Aorta (tissue), 5 donors: ENCODE measurements at places on chromosomes 1 and 21. TPM values are rescaled to one million over a fixed set of nuclear protein-coding genes. Genes with fewer than 3 reads are reported as not detected.
A peak's percentile ranks its signal among the peaks of the same experiment; 100 is the strongest.

- peak overlapping the region; percentile 82 for H3K27ac ChIP-seq
- no peak overlapping the region for H3K4me3 ChIP-seq
- peaks cover 1% of the 10 kb centered on the region for H3K4me1 ChIP-seq
- no peaks in the 10 kb centered on the region for H3K36me3 ChIP-seq
- no peaks in the 10 kb centered on the region for H3K27me3 ChIP-seq
- peak; percentile 59 for DNase-seq
Measured at GRCh38 chr1:60978421-60979357, 103.7 kb upstream of the NFIA start.

DNA sequence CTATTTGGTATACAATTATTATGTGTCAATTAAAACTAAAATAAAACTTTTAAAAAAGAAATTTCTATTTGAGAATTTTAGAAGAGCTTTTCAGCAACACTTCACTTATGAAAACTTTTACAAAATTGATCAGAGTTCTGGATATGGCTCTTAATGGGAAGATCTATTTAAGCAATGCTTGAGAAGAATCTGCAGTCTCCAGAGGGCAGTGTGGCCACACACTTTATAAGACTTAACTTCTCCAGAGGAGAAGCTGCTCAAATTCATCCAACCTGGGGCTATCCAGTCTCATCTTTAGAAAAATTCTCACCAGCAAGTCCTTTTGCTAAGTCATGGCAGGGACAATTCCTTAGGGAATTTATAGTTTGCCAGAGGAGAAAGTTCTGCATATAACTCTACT lies 25.2 kb upstream of the AGO1 start:
- H3K27ac ChIP-seq: no peak overlapping the region
- no peak for DNase-seq
- no peak overlapping the region for H3K4me3 ChIP-seq
- H3K4me1 ChIP-seq: no peaks in the 10 kb centered on the region

GRCh38 chr1:229224308-229224707 lies 46.6 kb upstream of the RAB4A start:
- DNase-seq: no peak
- H3K4me3 ChIP-seq: no peak overlapping the region

DNA sequence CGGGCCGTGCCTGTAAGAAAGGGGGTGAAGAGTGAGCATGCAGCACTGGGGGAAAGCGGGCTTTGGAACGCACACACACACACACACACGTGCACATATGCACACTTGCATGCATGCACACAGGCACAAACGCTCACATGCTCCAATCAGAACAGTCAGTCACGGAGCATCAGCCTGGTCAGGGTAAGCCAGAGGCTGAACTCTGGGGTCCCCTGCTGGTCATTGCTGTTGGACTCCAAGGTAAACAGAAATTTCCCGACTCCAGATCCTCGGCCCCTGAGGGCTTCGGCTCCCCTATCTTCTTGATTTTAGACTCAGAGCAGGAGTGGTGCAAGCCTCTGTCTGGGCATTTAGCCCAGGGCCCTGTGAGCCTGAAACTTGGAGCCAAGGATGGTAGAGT lies 54.2 kb downstream of the SYT2 start:
- no peaks in the 10 kb centered on the region for H3K27me3 ChIP-seq
- H3K36me3 ChIP-seq: no peaks in the 10 kb centered on the region
- no peaks in the 10 kb centered on the region for H3K4me1 ChIP-seq
- no peak overlapping the region for H3K4me3 ChIP-seq
- no peak overlapping the region for H3K27ac ChIP-seq
- DNase-seq: no peak

GRCh38 chr1:44819608-44820327 lies 11.4 kb downstream of the BTBD19 start:
- H3K27ac ChIP-seq: peak overlapping the region; percentile 96
- peak overlapping the region; percentile 15 for H3K4me3 ChIP-seq
- H3K27me3 ChIP-seq: no peaks in the 10 kb centered on the region
- no peaks in the 10 kb centered on the region for H3K36me3 ChIP-seq
- H3K4me1 ChIP-seq: no peaks in the 10 kb centered on the region

GRCh38 chr1:9792156-9793042 lies 31.4 kb downstream of the CLSTN1 start:
- H3K27ac ChIP-seq: no peak overlapping the region
- H3K27me3 ChIP-seq: no peaks in the 10 kb centered on the region
- DNase-seq: no peak
- H3K4me3 ChIP-seq: no peak overlapping the region
- peaks cover 2% of the 10 kb centered on the region for H3K4me1 ChIP-seq
- no peaks in the 10 kb centered on the region for H3K36me3 ChIP-seq

DNA sequence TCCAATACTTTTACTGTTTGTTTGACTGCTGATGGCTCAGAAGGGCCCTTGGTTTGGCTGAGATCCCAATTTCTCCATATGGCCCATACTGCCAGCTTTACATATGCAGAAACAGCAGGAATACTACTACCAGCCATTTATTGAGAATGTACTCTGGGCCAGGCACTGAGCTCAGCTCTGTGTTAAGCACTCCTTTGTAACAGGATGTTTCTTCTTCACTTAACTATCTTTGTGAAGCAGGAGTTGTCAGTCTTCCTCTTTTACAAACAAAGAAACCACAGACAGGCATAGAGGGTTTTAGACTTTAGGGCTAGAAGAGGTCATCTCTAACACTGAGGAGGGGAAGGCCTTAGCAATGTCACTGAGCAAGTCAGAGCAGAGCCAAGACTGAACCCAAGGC lies 8.3 kb downstream of the HMGCL start:
- H3K4me1 ChIP-seq: no peaks in the 10 kb centered on the region
- H3K27ac ChIP-seq: no peak overlapping the region
- no peaks in the 10 kb centered on the region for H3K27me3 ChIP-seq
- H3K4me3 ChIP-seq: no peak overlapping the region
- peaks cover 9% of the 10 kb centered on the region for H3K36me3 ChIP-seq

GRCh38 chr1:4736254-4736653 lies 81.8 kb downstream of the AJAP1 start:
- no peak overlapping the region for H3K4me3 ChIP-seq
- no peak overlapping the region for H3K27ac ChIP-seq
- H3K4me1 ChIP-seq: no peaks in the 10 kb centered on the region

GRCh38 chr1:55012661-55013060 lies 13.9 kb downstream of the BSND start:
- H3K27ac ChIP-seq: no peak overlapping the region
- no peaks in the 10 kb centered on the region for H3K4me1 ChIP-seq
- DNase-seq: peak; percentile 26

- no peaks in the 10 kb centered on the region for H3K36me3 ChIP-seq
- H3K4me3 ChIP-seq: no peak overlapping the region
- no peaks in the 10 kb centered on the region for H3K4me1 ChIP-seq
Measured at GRCh38 chr1:209580577-209580976, 2.9 kb upstream of the CAMK1G start.

- no peak overlapping the region for H3K27ac ChIP-seq
- DNase-seq: no peak
- H3K36me3 ChIP-seq: no peaks in the 10 kb centered on the region
- H3K4me3 ChIP-seq: no peak overlapping the region
- H3K4me1 ChIP-seq: no peaks in the 10 kb centered on the region
Measured at GRCh38 chr1:38088791-38089190, 42.2 kb upstream of the POU3F1 start.

DNA sequence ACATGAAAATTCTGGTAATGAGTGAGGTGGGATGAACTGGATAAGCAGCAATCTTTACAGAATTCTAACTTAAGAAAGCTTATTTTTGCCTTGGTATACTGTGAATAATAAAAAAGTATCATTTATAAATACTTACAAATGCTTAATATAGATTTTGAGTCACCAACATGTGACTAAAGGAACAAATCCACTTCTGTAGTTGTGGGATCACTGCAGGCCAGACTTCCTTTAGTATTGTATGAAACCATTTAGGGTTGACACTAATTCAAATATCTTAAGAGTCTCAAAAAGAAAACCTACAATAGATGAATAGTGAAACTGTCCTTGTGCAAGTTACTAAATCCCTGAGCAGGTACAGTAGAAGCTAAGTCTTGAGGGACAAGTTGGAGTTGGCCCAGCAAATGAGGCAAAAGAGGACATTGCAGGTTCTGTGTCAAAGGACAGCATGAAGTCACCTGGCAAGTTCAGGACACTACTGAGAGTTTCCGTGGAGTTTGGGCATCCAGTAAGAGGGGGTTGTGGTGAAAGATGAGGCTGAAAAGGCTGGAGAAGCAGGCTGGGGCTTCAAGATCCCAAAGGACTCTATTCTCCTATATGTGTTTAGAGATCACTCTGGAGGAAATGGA lies 5.9 kb upstream of the THEM4 start:
- H3K27me3 ChIP-seq: no peaks in the 10 kb centered on the region
- H3K36me3 ChIP-seq: no peaks in the 10 kb centered on the region
- no peaks in the 10 kb centered on the region for H3K4me1 ChIP-seq
- no peak overlapping the region for H3K4me3 ChIP-seq
- DNase-seq: no peak

- DNase-seq: no peak
- H3K4me3 ChIP-seq: no peak overlapping the region
- no peak overlapping the region for H3K27ac ChIP-seq
- H3K4me1 ChIP-seq: no peaks in the 10 kb centered on the region
Measured at GRCh38 chr1:214895011-214895600, 187.4 kb upstream of the KCNK2 start.

DNA sequence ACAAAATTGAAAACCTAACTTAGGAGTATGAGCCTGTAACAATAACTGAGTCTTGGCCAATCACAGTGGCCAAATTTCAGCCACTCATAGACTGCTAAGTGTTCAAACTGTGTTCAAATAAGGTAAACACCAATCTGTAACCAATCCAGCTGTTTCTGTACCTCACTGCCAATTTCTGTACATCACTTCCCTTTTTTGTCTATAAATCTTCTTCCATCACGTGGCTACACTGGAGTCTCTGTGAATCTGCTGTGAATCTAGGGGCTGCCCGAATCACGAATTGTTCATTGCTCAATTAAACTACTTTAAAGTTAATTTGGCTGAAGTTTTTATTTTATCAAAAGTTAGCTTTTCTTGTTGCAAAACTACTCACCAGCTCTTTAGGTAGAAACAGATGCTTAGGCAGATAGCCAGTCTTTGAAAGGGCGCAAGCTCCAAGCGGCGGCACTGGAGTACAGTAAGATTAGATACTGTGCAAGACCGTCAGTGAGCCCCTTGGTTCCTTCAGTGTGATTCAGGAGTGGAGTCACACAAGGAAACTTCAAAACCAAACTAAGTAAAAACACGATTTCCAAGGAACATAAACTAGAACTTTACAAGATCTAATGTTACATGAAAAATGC lies 43.2 kb upstream of the ADGRL2 start:
- H3K36me3 ChIP-seq: no peaks in the 10 kb centered on the region
- H3K27ac ChIP-seq: no peak overlapping the region
- H3K27me3 ChIP-seq: no peaks in the 10 kb centered on the region
- DNase-seq: no peak
- H3K4me3 ChIP-seq: no peak overlapping the region
- no peaks in the 10 kb centered on the region for H3K4me1 ChIP-seq

DNA sequence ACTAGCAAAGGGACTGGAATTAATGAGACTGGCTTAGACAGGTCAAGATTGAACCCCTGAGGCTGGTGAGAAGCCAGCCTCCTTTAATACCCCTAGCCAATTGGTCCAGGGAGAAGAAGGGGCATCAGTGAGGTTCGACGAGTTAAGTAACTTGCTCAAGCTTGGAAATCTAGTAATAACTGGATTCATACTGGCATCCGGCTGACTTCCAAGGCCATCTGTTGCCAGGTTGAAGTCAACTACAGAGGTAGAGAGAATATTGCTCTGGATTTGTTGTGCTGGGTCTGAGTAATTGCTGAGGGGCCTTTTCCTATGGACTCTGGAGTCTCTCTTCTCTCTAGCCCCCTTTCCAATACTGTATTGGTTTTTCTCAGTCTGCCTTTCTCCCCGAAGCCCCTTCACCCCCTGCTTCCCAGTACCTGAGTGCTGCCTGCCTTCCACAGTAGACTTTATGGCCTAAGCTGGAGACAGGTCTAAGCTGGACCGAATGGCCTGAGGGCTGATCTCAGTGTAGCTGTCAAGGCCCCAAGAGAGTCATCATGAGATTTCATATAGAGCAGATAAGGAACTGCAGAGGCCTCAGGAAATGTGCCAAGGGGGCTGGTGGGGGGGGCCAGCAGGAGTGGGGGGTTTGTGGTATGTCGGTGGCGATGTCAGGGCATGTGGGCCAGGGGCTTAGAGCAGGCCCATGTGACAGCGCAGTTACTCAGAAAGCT lies 42.4 kb upstream of the IL19 start:
- no peak overlapping the region for H3K27ac ChIP-seq
- H3K27me3 ChIP-seq: no peaks in the 10 kb centered on the region
- no peak for DNase-seq
- no peak overlapping the region for H3K4me3 ChIP-seq
- peaks cover 6% of the 10 kb centered on the region for H3K36me3 ChIP-seq
- peaks cover 2% of the 10 kb centered on the region for H3K4me1 ChIP-seq

GRCh38 chr21:45103971-45104520 lies 29.7 kb downstream of the ADARB1 start:
- H3K4me3 ChIP-seq: no peak overlapping the region
- H3K36me3 ChIP-seq: no peaks in the 10 kb centered on the region
- DNase-seq: no peak
- peaks cover 10% of the 10 kb centered on the region for H3K4me1 ChIP-seq
- peak overlapping the region; percentile 50 for H3K27ac ChIP-seq
- H3K27me3 ChIP-seq: no peaks in the 10 kb centered on the region

- no peak for DNase-seq
- H3K27ac ChIP-seq: no peak overlapping the region
- no peaks in the 10 kb centered on the region for H3K4me1 ChIP-seq
- H3K36me3 ChIP-seq: no peaks in the 10 kb centered on the region
- no peak overlapping the region for H3K4me3 ChIP-seq
- no peaks in the 10 kb centered on the region for H3K27me3 ChIP-seq
Measured at GRCh38 chr1:45864167-45865106, 61.0 kb downstream of the MAST2 start.

DNA sequence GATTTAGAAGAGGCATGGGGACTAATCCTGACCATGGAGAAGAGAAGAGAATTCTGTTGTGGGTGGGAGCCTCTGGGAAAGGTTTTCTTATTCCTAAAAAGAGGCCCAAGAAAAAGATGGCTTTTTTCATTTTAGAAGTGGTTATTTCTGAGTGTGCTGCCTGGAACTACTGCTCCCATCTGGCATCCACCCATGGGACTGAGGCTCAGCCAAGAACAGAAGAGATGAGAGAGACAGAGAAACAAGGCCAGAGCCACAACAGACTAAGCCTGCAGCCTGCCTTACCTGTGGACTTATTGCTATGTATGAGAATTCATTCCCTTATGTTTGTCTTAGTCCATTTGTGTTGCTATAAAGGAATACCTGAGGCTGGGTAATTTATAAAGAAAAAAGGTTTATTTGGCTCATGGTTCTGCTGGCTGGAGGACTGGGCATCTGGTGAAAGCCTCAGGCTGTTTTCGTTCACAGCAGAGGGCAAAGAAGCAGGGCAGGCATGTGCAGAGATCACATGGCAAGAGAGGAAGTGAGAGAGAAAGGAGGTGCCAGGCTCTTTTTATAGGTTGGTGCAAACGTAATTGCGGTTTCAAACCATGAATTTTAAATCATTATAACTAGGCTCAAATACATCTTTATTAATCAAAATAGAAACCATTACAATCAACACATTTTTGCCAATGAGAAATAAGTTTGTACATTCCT lies 57.5 kb upstream of the PRDM2 start:
- no peaks in the 10 kb centered on the region for H3K27me3 ChIP-seq
- no peaks in the 10 kb centered on the region for H3K36me3 ChIP-seq
- no peak for DNase-seq
- no peaks in the 10 kb centered on the region for H3K4me1 ChIP-seq
- no peak overlapping the region for H3K4me3 ChIP-seq
- no peak overlapping the region for H3K27ac ChIP-seq

The C4BPA gene
- 0.33 TPM for total RNA-seq

The RYR2 gene
- 31.3 TPM for total RNA-seq

The DMRTA2 gene
- not detected for total RNA-seq

The PDE9A gene
- total RNA-seq: 3.8 TPM

The TFF2 gene
- total RNA-seq: not detected

The FRRS1 gene
- total RNA-seq: 9.2 TPM
